Activated naive CD4-positive, alpha-beta T cell treated with anti-CD3 and anti-CD28 coated beads, Interleukin-2, amount 10 ng/mL, durations not matched to agents 7 days and 5 days (primary cell): ENCODE measurements at places on chromosomes 12 and 14.

- H3K27me3 ChIP-seq, result peaks cover 37% of the 10 kb centered on the region
- DNase-seq, result no peak
- H3K4me3 ChIP-seq, result peak overlapping the region; percentile 90
- H3K4me1 ChIP-seq, result peaks cover 41% of the 10 kb centered on the region
Observed at GRCh38 chr14:21103411-21103709, 2.5 kb downstream of the TMEM253 start.

DNA sequence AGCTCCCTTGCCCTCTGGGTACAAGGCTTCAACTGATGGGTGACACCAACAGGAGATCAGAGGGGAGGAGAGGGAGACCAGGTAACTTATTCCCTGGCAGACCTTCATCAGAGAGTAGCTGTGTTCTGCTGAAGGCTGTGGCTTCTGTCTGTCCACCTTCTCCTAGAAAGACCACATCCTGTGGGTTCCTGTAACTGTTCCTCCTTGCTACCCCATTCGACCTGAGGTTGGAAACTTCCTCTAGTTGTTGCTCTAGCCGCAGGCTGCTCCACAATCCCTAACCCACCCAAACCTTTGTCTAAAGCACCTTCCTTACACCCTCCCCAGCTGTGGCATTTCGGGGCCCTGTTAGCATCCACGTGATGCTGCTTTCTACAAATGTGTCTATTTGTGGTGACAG, 454.2 kb downstream of the DPF3 start:
- peak overlapping the region; percentile 83 for H3K27ac ChIP-seq
- peak; percentile 66 for DNase-seq

DNA sequence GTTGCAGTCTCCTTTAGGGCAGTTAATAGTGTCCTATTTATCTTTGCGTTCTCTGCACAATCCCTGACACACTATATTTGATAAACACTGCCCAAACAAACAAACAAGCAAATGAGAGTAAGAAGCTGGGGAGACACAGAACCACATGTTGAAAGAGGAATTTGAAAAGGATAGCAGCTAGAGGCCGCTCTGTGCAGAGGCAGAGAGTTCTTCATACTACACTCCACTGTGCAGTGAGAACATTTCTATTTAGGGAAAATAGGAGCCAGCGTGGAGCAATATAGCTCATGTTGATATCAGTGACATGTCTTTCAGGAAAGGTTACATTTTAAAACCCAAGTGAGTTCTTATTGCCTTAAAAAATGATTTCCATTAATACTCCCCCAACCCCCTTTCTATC, 140.3 kb upstream of the SEL1L start:
- no peak overlapping the region for H3K27ac ChIP-seq
- no peaks in the 10 kb centered on the region for H3K36me3 ChIP-seq
- no peak overlapping the region for H3K4me3 ChIP-seq
- H3K27me3 ChIP-seq, result no peaks in the 10 kb centered on the region
- H3K4me1 ChIP-seq, result no peaks in the 10 kb centered on the region

- H3K27ac ChIP-seq, result no peak overlapping the region
- H3K27me3 ChIP-seq, result peaks cover 62% of the 10 kb centered on the region
- peaks cover 21% of the 10 kb centered on the region for H3K4me1 ChIP-seq
Observed at GRCh38 chr14:52951681-52952554, 1.1 kb upstream of the FERMT2 start.

DNA sequence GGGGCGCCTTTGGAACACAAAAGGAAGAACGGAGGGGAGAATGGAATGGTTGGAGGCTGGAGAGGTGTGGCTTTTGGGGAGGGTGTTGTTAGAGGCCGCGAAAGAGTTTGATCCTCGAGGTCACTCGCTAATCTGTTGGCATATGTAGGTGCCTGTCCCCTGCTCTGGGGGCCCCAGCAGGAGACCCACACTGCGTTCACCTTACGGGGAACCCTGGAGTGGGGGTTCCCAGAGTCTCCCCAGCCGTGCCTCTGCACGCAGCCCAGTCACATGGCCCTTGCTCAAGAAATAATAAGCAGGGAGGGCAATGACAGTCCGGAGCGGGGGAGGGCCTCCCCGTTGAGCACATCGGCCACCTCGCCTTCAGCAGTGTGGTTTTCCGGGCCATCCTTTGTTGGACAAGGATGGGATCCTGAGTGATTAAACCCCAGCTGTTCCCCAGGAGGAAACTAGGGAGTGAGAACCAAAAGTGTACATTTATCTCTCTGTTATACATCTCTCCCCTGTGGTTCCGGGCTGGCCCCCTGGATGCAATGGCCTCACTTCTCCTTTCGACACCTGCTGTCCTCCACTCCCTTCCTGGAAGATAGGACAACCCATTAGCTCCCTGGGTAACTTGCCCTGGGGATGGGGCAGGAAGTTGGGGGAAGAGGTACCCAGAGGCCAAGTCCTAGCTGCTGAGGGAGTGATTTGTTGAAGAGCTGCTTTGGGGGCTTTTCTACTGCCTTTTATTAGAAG, 1.3 kb downstream of the PLEKHG3 start:
- H3K27me3 ChIP-seq, result peaks cover 86% of the 10 kb centered on the region
- H3K4me1 ChIP-seq, result peaks cover 68% of the 10 kb centered on the region

DNA sequence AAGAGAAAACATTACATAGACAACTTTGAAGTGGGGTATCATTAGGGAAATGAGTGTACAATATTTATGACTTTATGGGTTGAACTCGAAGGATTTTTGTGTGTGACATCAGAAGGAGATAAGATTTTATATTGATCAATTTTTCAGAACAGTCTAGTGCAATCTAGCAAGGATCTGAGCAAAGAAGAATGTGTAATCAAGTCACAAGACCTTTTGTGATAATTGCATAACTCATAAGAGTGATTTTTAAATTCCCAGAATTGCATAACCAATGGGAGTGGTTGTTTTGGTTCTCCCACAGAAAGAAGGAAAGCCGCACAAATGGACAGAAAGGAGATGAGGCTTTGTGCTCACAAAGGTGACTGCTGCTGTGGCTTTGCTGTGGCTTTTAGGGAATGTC, 441.8 kb upstream of the FLRT2 start:
- no peak overlapping the region for H3K27ac ChIP-seq
- no peaks in the 10 kb centered on the region for H3K27me3 ChIP-seq
- no peaks in the 10 kb centered on the region for H3K4me1 ChIP-seq
- no peak overlapping the region for H3K4me3 ChIP-seq
- DNase-seq, result no peak

DNA sequence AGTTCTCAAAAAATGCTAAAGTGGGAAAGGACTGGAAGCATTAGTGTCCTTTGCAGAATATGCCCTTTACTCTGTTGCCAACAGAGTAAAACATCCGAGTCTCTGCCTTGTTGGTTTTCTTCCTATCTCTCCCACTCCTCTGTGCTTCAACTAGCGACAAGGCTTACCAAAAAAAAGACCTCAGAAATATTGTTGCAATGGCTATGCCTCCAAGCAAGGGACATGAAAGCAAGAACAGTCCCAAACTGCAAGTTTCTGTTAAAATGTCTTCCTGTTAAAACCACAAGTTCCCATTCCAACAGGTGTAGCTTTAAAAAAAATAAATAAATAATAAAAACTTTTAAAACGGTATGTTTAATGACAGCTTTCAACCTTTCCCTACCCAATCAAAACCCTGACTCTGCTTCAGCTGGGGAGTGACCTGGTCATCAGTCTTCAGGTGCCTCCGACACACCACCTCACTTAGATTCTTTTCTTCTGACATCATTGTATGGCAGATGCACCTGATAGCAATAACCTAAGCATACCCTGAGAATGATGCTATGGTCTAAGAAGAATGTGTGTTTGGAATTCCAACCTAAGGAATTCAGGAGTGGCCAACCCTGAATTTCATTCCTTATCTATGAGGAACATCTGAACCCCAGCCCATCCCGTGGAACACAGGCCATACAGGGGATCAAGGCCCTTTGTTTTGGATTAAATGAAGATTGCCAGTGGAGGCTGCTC, 81.0 kb downstream of the RPS29 start:
- no peak for DNase-seq
- H3K4me3 ChIP-seq, result no peak overlapping the region
- H3K27ac ChIP-seq, result no peak overlapping the region
- no peaks in the 10 kb centered on the region for H3K36me3 ChIP-seq
- peaks cover 11% of the 10 kb centered on the region for H3K27me3 ChIP-seq

GRCh38 chr14:37262649-37263048, 64.9 kb downstream of the MIPOL1 start:
- no peaks in the 10 kb centered on the region for H3K4me1 ChIP-seq
- DNase-seq, result no peak
- H3K4me3 ChIP-seq, result no peak overlapping the region
- no peak overlapping the region for H3K27ac ChIP-seq
- no peaks in the 10 kb centered on the region for H3K36me3 ChIP-seq

DNA sequence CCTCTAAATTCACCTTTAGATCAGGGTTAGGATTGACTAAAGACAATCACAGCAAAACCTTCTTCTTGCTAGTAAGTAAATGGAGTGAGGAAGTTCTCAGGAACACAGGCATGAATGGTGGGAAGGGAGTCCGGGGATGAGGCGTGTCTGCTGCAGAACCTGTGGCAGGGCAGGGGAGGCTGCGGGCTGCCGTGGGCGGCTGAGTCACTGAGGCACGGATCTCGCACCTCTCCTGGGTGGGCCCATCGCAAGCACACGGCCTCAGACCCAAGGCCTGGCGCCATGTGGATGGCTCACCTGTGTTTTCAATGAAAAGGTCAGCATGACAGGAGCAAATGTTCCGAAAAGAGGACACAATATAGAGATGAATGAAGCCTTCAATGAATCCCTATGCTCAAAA, 85.4 kb downstream of the PIWIL1 start:
- H3K4me3 ChIP-seq, result no peak overlapping the region
- no peak overlapping the region for H3K27ac ChIP-seq
- no peaks in the 10 kb centered on the region for H3K36me3 ChIP-seq
- H3K27me3 ChIP-seq, result no peaks in the 10 kb centered on the region

DNA sequence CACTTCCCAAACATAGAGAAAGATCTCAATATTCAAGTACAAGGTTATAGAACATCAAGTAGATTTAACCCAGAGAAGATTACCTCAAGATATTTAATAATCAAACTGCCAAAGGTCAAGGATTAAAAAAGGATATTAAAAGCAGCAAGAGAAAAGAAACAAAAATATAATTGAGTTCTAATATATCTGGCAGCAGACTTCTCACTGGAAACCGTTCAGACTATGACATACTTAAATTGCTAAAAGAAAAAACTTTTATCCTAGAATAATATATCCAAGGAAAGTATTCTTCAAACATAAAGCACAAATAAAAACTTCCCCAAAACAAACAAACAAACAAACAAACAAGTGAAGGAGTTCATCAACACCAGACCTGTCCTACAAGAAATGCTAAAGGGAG, 92.4 kb downstream of the FSCB start:
- no peaks in the 10 kb centered on the region for H3K27me3 ChIP-seq
- no peaks in the 10 kb centered on the region for H3K36me3 ChIP-seq
- no peak overlapping the region for H3K27ac ChIP-seq
- no peaks in the 10 kb centered on the region for H3K4me1 ChIP-seq
- H3K4me3 ChIP-seq, result no peak overlapping the region

GRCh38 chr14:104956290-104956890, 21.8 kb downstream of the AHNAK2 start:
- no peaks in the 10 kb centered on the region for H3K36me3 ChIP-seq
- no peak overlapping the region for H3K4me3 ChIP-seq
- no peaks in the 10 kb centered on the region for H3K4me1 ChIP-seq
- H3K27me3 ChIP-seq, result peaks cover 24% of the 10 kb centered on the region
- no peak for DNase-seq

DNA sequence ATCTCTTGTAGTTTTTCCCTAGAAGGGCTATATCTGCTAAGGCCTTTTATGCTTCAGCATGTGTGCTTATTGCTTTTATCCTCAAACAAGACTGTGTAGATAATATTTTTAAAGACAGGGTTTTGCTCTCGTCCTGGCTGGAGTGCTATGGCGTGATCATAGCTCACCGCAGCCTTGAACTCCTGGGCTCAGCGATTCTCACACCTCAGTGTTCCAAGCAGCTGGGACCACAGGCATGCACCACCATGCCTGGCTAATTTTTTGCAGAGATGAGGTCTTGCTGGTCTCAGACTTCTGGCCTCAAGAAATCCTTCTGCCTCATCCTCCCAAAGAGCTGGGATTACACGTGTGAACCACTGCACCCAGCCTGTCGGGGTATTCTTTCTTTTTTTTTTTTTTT, 137.3 kb upstream of the SCAF11 start:
- no peaks in the 10 kb centered on the region for H3K36me3 ChIP-seq
- no peak for DNase-seq
- peaks cover 12% of the 10 kb centered on the region for H3K27me3 ChIP-seq
- H3K4me3 ChIP-seq, result no peak overlapping the region
- H3K4me1 ChIP-seq, result peaks cover 3% of the 10 kb centered on the region

DNA sequence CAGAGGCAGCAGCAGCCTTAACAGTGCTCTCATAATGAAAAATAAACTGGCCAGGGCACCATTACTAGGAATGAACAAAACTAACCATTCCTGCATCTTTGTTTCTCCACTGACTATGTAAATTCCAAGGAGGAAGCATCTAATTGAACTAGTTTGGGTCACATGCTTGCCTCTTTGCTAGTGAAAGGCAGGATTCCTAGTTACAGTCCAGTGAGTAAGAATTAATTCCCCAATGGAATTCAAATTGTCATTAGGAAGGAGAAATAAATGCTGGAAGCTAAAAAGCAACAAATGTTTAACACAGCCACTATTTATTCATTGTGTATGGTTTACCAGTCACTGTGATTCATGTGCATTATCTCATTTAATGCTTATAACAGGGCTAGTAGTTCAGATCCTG, 316.0 kb downstream of the CCDC91 start:
- peaks cover 3% of the 10 kb centered on the region for H3K36me3 ChIP-seq
- no peaks in the 10 kb centered on the region for H3K4me1 ChIP-seq
- no peaks in the 10 kb centered on the region for H3K27me3 ChIP-seq
- no peak overlapping the region for H3K27ac ChIP-seq
- no peak overlapping the region for H3K4me3 ChIP-seq

- DNase-seq, result peak; percentile 39
- peaks cover 34% of the 10 kb centered on the region for H3K36me3 ChIP-seq
- no peaks in the 10 kb centered on the region for H3K27me3 ChIP-seq
- peak overlapping the region; percentile 89 for H3K4me3 ChIP-seq
Observed at GRCh38 chr12:26938701-26939062, 412 bp downstream of the FGFR1OP2 start.

- H3K27me3 ChIP-seq, result no peaks in the 10 kb centered on the region
- peaks cover 74% of the 10 kb centered on the region for H3K36me3 ChIP-seq
- H3K4me3 ChIP-seq, result no peak overlapping the region
- peak overlapping the region; percentile 95 for H3K27ac ChIP-seq
- no peak for DNase-seq
- peaks cover 75% of the 10 kb centered on the region for H3K4me1 ChIP-seq
Observed at GRCh38 chr14:61469781-61470180, 148.4 kb downstream of the PRKCH start.

DNA sequence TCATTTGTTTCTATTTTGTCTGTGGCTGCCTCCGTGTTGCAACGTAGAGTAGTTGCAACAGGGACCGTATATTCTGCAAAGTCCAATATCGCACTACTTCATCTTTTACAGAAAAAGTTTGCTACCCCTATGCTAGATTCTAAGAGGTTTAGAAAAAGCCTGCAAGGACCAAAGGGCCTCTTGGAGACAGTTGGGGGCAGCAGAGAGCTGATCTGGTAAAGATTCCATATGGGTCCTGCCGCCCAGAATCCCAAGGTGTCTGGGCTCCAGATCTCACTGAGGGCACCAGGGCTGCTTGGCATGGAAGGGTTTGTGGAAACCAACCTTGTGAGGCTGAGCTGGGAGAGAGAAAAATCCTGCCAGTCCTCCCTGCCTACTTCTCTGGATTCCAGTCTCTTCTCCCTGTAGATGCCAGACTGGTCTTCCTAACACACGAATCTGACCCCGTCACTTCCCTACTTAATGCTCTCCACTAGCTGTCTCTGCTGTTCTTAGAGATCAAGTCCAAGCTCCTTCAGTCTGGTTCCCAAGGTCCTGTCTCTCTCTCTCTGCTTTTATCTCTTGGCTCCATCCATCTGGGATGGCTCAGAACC, 74.6 kb downstream of the GLRX5 start:
- H3K4me1 ChIP-seq, result no peaks in the 10 kb centered on the region
- H3K27ac ChIP-seq, result no peak overlapping the region
- peaks cover 35% of the 10 kb centered on the region for H3K27me3 ChIP-seq
- H3K4me3 ChIP-seq, result no peak overlapping the region
